ENCODE measurements at places on chromosomes 5 and 9.

GRCh38 chr9:121837113-121837961 lies 185.9 kb downstream of the DAB2IP start:
- no peak for DNase-seq

- no peak for DNase-seq
These were observed 66.6 kb downstream of the ZNF474 start for GRCh38 chr5:122195802-122196394.

DNA sequence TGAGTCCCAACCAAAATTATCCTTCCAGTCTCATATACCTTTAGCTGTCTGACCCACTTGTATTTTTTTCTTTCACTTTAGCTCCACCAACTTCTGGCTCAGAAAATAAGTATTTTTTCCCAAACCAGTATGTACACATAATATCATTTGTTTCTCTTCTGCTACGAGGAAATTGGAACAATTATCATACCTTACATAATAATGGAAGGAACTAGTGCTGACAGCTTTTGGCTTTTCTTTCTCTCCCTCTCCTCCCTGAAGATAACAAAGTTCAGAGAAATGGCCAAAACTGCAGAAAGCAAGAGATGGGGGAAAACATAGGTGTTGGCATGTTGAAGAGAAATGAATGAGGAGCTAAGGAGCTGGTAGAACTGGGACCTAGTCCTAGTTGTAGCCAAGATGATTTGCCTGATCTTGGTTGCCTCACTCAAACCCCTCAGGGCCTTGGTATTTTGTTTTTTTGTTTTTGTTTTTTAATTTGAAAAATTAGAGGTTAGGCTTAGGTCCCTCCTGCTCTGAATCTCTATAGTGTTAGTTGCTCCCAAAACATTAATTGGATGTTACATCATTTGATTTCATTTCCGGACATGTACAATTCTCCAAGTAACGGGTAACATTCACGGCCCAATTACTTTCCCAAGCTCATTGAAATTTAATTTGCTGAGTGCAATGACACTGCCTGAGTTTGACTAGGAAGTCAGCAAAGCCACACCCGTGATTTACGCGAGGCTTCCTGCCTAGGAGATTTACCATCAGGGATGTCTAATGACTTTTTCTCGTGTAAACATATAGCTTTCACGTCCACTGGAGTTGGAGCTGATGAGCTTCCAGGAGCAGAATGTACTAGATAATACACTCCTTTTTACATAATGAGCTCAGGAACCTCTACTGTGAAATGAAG lies 291.6 kb downstream of the TLE1 start:
- no peak for DNase-seq

DNA sequence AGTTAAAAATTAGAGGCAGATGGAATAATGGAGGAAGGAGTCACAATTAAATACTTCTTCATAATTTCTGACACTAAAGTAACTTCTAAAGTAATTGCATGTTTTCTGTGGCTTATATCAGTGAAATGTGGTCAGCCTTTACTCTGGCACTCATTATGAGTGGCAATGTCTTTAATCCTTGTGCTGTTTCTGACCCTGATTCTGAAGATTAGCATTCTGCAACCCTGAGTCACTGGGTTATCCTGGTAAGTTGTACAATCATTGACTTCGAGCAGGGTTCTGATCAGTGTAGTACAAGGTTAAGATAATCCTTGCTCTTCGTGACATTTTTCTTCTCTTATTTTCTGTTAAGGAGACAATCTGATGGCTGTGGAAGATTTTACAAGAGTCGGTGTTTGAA lies 379.4 kb upstream of the RORB start:
- DNase-seq: no peak

GRCh38 chr9:77885104-77885672 lies 146.4 kb downstream of the GNAQ start:
- no peak for DNase-seq

GRCh38 chr5:116492016-116492623 lies 82.5 kb downstream of the SEMA6A start:
- DNase-seq: no peak

- DNase-seq: peak; percentile 68
These were observed 428.4 kb downstream of the KDM4C start for GRCh38 chr9:7186175-7186574.

- no peak for DNase-seq
These were observed 78.2 kb upstream of the COL5A1 start for GRCh38 chr9:134563397-134563796.

GRCh38 chr9:128143525-128144238 lies 5.6 kb upstream of the LCN2 start:
- DNase-seq: no peak

DNA sequence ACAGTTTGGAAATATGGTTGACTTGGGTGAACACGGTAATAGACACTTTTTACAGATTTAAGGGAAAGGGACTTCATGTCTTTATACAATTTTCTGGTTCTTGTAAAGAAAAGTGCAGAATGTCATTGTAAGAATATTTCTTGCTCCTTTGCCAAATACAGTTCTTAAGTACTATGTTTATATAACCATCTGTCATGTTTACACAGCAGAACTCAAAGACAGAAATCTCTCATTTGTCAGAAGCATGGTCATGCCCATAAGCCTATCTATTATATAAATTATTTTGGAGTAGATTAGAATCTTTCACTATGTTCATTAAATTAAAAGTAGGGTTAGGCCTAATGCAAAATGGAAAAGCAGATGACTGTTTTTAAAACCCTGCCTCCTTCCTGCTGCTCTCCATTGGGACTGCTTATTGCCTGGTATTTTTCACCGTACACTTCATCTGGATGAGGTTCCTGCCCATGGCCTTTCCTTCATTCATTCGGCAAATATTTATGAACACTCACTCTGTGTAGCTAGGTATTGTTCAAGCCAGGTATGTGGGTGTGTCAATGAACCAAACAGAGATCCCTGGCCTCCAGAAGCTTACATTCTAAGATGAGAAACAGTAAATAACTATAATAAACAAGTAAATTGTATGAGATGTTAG lies 558.1 kb downstream of the NR2F1-AS1 start:
- DNase-seq: no peak

DNA sequence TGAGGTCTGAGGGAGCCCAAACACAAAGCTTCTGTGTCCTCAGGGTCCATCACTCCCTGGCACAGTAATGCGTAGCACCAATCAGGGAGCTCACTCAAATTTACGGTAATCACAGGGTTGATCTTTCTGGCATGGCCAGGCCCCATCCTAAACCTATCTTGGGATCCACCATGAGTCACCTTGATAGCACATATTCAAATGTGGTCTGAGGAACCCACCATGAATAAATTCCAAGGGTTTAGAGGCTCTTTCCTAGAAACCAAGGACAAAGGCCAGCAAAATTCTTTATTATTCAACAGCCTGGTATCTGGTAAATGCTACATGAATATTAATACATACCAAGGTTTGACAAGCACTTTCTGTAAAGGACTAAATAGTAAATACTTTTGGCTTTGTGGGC lies 254.5 kb downstream of the TLR4 start:
- no peak for DNase-seq

- no peak for DNase-seq
These were observed 51.7 kb upstream of the CCDC112 start for GRCh38 chr5:115348175-115348574.

- DNase-seq: no peak
These were observed 26.1 kb downstream of the GLT6D1 start for GRCh38 chr9:135612981-135613910.

DNA sequence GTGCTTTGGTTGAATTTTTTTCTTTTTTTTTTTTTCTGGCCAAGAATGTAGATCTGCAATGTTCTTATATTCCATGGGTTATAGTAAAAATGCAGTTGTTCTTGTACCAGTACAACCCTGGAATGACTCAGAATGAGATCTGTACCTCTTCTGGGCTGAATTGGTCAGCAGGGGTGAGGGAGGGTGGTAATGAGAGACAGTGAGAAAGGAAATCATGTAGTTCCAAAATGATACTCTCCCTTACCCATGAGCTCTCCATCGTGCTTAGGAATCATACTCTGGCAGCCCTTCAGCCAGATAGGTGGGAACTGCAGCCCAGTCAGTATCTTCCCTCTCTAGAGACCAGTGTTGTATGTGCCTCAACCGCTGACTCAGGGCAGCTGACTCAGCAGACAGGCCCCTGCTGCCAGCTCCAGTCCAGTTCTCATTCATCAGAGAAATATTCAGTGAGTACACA lies 2.1 kb upstream of the GLIS3 start:
- no peak for DNase-seq

DNA sequence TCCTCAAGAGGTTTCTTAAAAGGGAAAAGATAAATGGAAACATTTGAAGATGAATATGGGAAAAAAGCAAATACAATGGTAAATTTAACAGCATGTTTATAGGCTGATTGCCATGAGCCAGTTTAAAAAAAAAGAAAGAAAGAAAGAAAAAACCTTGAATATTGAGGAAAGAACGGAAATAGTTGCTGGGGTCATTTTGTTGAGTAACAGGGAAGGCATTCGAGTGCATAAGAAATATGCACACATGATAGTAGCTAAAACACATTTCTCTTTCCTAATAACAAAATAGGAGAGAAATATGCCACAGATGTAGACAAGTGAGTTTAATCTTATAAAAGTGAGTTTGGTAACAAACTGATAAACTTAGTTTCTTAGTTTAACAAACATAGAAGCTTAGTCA lies 864.6 kb upstream of the ACO1 start:
- no peak for DNase-seq

- no peak for DNase-seq
These were observed 9.0 kb downstream of the FUBP3 start for GRCh38 chr9:130588416-130588815.

GRCh38 chr9:85536076-85536475 lies 205.7 kb downstream of the AGTPBP1 start:
- DNase-seq: no peak

- DNase-seq: no peak
These were observed 15.1 kb downstream of the RHOBTB3 start for GRCh38 chr5:95746194-95746593.

DNA sequence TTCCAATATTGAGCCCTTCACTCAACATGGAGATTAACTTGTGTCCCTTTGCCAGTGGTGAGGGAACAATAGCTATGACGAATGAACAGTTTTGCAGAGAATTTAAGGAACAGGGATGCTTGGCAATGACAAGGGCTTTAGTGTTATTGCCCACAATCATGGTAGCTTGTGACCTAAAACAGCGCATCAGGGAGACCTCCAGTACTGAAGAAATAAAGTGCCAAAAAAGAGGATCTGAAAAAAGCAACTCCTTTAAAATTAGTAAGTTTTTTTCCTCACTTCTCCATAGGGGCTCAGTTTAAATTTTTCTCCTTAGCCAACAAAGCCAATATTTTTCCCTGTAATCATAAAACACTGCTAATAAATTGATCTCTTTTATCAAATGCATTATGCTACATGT lies 41.8 kb upstream of the PAM start:
- no peak for DNase-seq

DNA sequence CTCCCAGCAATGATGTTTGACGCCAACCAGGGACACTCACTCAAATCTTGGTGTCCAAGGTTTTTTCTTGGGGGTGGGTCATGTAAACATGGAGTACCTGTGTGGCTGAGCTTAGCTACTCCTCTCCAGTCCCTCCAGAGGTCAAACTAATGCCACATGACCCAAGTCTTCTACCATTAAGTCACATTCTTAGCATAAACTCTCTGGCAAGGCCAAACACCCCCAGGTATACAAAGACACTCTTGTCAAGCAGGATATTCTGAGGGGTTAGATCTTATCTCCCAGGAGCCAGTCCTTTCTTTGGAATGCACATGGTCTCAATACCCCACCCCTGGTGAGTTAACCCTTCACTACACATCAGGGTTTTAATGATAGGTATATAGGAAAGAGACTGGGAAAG lies 161.4 kb downstream of the PDZD2 start:
- no peak for DNase-seq

GRCh38 chr9:94870793-94871558 lies 144.5 kb downstream of the AOPEP start:
- DNase-seq: no peak

GRCh38 chr9:31608416-31608815 lies 776.0 kb upstream of the ACO1 start:
- DNase-seq: no peak

DNA sequence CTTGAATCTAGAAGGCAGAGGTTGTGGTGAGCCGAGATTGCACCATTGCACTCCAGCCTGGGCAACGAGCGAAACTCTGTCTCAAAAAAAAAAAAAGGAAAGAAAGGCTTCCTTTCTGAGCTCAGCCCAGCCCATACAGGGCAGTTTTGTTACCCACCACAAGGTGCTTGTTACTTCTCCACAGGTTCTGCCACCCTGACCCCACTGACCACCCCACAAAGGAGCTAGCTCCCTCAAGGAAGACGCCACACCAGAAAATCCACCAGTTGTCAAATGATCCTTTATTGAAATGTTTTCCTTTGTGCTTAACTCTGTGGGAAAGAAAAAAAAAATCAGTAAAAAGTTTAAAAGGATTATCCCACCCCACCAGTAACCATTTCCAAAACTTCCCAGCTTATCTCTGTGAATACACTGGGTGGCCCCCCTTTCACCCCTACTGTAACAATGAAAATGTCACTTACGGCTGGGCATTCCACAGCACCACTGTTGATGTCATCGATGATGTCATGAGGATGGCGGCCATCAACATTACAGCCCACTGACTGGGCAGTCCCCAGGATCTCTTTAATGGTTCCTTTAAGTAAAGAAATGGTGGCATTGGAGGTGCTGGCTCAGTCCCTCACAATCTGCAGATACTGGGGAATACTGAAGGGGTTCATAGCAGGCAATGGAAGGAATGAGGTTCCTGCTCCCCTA lies 3.6 kb downstream of the RPL12 start:
- no peak for DNase-seq

DNA sequence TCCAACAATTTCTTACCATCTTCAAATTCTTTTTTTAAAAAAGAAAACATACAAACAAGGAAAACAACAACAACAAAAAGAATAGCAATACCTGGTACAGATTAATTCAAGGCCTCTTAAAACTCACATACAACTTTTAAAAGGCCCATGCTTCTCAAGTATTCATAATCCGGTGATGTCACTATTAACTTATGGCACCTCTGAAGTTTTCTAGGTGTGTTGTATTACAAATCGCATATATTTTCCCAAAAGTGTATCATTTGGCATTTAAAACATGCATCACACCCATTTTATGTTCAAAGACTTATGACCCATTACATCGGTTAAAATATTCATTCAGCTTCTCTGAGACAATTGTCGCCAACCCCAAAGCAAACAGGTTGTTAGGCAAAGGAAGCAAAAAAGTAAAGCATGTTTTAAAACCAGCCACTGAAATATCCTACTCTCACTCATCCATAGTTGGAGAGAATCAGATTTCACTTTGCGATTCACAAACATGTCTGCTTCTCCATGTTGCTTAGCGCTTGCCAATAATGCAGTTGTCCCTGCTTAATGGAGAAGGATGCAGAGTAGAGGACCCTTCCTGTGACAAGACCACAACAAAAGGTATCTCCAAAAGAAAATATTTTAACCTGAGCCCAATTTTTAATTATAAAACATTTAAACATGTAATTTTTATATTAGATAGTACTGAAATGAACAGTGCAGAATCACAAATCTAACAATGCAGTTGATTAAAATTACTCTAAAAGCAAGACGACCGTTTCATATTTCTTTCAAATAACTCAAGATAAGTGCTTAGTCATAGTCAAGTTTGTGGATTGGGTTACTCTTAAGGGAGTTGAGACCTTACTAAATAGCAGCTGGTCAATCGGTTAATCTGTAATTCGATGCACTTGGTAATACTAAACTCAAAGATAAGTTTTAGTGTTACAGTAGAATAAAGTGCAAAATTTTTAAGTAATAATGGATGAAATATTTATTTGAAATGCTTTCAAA lies 1.6 kb downstream of the SKP1 start:
- DNase-seq: peak; percentile 56
